Stimulated activated CD4-positive, alpha-beta T cell treated with anti-CD3 and anti-CD28 coated beads, Interleukin-1b, Interleukin-23, amount 100 ng/mL, for 1 hour (primary cell): ENCODE measurements at places on chromosomes 5 and 9.

DNA sequence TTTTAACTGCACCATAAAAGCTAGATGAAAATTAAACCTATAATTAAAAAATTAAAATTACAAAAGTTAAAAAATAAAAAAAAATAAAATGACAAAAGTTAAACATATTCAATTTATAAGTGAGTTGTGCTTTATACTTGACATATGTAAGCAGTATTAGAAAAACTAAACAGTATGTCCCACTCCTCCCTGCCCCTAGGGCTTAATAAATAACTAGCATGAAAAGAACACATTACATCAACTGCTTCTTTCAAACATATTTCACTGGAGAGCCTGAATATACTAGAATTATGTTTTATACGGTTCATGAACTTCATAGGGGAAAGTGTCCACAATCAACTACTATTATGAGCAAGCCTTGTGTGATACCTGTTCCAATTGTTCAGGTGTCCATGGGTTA is 47.6 kb downstream of the ECPAS start:
- DNase-seq, result no peak

GRCh38 chr5:1930501-1930879 is 47.8 kb upstream of the IRX4 start:
- DNase-seq, result no peak

DNA sequence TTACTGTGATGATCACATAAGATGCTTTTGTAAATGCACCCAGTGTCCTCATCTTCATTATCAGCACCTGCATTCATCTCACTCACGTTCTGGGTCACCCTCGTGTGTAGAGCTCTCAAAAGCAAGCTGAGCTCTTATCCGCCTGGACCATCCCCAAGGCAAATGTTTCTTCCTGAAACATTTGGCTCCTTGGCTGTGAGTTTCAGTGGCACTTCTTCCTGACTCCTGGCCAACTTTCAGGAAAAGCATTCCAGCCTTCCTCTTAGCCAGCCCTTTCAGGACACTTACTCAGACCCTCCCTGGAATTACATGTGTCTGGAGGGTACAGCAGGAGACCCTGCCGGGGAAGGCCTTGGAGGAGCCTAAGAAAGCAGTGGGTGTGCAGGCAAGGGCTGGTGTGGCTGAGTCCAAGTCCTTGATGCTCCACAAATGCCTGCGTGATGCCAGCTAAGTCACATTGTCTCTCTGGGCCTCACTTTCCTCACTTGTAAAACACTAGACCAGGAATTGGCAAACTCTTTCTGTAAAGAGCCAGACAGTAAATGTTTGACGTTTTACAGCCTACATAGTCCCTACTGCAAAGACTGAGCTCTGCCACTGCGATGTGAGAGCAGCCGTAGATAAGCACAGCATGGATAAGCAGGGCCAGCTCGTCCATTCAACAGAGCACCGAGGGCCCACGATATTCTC is 72.1 kb downstream of the PDE6A start:
- DNase-seq, result no peak

- DNase-seq, result no peak
Observed at GRCh38 chr9:108445431-108446071, 410.2 kb downstream of the ACTL7B start.

GRCh38 chr5:141952020-141952419 is 6.0 kb downstream of the PCDH12 start:
- DNase-seq, result no peak

DNA sequence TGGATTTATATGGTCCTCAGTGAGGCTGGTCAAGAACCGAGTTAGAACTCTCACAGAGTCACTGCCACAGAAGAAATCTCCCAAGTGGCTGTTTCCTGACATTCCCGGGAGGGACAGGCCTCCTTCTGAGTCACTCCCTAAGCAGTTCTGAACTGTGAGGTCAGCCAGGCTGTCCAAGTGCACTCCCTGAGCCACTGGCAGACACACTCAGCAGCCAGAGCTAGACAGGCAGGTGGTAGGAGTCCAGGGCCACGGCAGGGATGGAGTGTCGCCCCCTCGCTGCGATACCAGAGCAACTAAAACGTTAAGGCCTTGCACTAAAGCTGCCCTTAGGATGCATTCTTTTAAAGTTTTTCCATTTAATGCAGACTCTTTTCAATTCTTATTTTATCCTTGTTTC is 3.4 kb downstream of the IL4 start:
- no peak for DNase-seq

DNA sequence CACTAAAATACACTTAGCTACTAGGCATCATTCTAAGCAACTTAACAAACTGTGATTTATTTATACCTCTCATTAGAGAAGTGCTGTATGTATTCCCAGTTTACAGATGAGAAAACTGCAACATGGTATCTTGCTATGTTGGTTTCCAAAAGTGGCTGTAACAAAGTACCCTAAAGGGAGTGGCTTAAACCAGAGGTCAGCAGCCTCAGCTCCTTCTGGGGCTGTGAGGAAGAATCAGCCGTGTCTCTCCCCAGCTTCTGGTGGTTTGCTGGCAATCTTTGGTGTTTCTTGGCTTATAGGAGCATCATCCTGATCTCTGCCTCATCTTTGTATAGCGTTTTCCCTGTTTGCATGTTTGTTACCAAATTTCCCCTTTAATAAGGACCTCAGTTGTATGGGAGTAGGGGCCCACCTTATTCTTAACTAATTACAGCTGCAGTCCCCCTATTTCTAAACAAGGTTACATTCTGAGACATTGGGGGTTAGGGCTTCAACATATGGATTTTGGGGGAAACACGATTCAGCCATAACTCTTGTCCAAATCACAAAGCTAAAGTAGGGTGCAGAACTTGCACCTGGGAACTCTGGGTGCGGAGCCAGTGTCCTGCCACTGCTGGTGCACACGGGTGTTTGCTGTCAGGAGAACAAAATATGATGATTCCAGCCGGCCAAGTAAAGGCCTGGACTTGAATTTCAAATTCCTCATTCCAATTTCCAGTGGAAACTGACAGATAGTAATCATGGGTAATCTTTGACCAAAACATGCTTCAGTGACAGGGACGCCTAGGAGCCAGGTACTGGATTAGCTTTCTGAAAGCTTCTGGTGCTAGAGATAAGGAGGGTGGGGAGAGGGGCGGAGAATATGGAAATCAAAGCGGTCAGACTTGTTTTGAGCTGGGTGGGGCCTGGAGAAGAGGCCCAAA is 43.3 kb downstream of the RAI14 start:
- no peak for DNase-seq

GRCh38 chr5:139205124-139205523 is 7.0 kb upstream of the SIL1 start:
- no peak for DNase-seq

GRCh38 chr9:76353280-76353679 is 40.9 kb downstream of the RFK start:
- DNase-seq, result no peak

DNA sequence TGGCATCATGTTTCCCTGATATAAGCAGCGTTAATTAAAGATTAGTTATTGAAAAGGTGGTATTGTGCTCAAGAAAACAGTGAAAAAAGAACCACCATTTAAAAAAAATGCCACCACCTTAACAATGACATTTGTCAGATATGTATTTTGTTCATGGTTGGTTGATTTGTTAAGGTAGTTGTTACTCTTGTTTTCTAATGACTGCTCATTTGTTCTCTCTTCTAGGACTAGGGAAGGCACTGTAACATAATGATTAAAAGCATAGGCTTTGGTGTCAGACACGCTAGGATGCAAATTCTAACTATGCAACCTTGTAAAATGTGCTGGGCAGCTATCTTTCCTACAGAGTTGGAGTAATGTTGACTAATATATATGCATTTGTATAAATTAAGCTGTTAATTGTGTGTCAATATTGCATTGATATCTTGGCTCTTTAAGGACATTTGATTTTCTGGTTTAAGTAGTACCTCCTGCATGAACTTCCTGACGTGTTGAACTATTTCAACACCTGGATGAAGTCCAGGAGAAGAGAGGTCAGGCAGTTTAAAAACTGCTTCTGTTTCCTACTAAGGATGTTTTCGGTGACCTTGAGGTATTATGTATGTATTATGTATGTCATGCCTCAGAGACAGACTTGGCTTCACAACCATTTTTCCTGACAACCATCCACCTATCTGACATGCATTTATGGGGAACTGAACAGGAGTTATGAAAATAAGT is 77.8 kb downstream of the MUSK start:
- no peak for DNase-seq

DNA sequence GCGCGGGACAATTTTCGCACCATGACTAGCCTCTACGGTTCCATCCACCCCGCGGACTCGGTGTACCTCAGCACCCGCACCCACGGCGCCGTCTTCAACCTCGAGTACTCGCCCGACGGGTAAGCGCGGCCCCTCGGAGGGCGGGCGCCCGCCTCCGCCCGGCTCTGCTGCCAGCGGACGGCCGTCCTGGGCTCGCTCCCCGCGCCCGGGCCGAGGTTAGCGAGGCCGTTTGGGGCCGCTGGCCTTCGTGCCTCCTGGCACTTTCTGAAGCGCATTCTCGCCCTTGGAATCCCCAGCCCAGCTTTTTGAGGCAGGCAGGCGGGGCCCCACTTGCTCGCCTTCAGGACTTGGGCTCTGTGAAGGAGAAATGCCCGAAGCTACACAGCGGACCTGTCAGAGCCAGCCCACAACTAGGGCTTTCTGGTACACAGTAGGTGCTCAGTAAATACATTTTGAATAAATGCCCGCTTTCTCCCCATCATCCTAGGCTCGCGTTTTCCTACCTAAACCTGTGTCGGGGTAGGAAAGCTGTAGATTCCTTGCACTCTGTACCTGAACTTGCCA is 772 bp downstream of the DCAF10 start:
- DNase-seq, result no peak

DNA sequence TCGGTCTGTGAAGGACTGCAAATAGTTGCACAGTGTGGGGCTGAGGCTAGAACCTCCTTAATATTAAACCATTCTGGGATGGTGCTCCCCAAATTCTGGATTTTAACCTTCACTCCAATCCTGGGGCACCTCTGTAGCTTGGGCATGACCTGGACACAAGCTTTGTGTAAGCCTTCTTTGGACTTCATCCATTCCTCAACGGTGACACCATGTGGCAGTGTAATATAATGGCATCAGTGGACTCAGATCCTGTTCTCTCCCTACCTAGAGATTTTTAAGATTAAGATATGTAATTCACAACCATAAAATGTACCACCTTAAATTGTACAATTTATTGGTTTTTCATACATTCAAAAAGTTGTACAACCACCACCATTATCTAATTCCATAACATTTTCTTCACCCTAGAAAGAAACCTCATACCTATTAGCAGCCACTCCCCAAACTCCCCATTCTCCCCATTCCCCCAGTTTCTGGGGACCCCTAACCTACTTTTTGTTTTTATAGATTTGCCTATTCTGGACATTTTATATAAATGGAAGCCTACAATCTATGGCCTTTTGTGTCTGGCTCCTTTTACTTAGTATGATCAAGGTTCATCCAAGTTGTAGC is 4.8 kb upstream of the PLGRKT start:
- no peak for DNase-seq

- DNase-seq, result no peak
Observed at GRCh38 chr5:168109441-168109840, 182.0 kb upstream of the WWC1 start.

DNA sequence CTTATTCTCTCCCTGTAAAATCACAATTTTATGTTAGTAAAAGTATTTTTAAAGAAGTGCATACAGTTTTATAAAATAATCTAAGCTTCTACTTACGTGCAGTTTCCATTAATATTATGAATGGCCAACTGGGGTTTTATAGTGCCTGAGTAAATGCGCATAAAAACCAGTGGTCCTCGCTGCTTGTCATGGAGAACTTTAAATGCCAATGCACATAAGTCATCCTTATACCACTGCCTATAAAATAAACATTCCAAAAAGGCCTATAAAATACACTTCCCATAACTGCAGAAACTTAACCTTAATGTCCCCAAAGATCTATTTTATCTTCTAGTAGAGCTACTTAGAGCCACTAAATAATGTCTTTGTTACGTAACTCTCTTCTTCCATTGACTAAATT is 28.5 kb downstream of the GFM2 start:
- no peak for DNase-seq

- DNase-seq, result no peak
Observed at GRCh38 chr5:128427921-128428320, 110.1 kb downstream of the FBN2 start.

- no peak for DNase-seq
Observed at GRCh38 chr5:150618588-150619281, 21.7 kb upstream of the SYNPO start.

DNA sequence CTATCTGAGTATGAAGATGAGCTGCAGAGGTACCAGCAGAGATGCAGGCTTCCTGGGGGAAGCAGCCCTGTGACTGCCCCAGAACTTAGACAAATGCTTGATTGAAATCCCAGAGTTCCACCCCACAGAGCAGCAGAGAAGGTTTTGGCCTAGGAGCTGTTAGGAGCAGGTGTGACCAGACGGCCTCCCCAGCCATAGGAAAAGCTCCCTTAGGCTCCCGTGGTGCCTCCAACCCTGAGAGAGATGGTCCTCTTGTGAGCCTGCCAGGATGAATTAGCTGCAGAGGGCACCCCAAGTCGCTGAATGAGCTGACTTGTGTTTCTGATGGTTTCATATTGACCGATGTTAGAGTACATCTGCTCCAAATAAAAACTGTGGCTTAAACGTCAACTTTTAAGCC is 22.1 kb downstream of the NTRK2 start:
- DNase-seq, result no peak

DNA sequence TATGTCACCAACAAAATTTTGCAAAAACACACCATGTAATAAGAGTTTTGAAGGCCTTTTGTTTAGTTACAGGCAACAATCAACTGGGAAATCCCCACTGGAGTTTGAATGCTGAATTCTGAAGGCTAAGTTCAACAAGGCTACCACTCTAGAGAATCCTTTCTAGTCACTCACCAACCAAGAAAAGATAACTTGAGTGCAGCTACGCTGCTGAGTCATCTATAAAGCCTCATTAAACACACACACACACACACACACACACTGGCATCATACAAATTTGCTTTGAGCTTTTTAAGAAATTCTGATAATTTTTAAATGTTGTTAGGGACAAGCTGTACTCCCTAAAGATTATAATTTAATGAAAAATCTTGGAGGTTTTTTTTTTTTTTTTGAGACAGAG is 219.6 kb downstream of the DENND1A start:
- no peak for DNase-seq

DNA sequence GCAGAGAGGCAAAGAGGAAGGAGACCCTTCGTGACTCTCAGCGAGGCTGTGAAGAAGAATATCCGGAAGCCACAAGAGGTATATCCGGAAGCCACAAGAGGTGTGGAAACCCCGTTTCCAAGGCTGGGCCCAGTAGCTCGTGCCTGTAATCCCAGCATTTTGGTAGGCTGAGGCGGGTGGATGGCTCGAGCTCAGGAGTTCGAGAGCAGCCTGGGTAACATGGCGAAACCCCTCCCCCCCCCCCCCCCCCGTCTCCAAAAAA is 612 bp upstream of the BBLN start:
- peak; percentile 2 for DNase-seq

GRCh38 chr9:109972026-109972882 is 192.3 kb downstream of the PALM2AKAP2 start:
- DNase-seq, result no peak

- DNase-seq, result no peak
Observed at GRCh38 chr5:32225445-32225844, 51.3 kb upstream of the GOLPH3 start.

DNA sequence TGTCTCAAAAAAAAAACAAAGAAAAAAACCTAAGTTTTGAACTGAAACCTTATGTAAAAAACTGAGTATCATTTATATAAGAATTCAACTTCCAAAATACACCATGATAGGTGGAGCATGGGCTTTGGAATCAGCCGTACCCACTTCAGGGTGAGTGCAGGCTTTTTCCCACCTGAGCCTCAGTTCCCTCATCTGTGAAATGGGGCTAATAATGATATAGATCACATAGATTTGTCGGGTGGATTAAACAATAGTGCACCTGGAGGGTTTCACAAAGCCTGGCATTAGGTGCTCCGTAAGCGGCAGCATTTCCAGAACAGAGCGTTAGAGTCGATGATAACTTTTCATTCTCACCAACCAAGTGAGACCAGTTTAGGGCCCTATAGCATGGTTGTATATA is 91.9 kb downstream of the CYFIP2 start:
- no peak for DNase-seq
